ENCODE measurements at places on chromosomes 1 and 21.
A peak's percentile ranks its signal among the peaks of the same experiment; 100 is the strongest.

DNA sequence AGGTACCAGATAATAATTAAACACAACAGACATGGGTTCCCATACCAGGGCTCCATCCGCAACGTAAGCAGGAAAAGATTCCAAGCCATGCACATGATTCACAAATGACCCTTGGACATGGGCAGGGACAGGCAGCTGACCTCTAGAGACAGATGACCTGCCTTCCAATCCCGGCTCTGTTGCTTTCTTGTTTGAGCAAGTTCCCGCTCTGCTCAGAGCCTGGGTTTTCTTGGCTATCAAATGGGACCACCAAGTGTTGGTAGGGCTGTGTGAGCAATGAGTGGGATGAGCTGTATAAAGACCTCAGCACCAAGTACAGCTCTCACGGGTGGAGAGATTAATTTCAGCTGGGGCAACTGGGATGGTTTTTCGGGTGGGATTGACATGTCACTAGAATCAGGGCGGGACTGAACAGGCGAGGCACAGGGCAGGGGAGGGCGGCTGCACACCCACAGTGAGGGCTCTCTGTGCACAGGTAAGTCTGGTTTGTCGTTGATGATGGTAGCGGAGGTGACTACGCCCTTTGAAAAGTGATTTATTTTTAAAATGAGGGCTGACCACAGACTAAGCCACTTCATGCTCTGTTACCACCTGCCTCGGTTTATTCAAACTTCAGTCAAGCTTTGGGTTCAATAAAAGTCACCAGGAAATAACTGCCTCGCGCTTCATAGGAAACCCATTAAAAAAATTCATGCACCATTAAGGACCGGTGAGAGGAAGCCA is 57.5 kb upstream of the IFFO2 start:
- no peak for DNase-seq

DNA sequence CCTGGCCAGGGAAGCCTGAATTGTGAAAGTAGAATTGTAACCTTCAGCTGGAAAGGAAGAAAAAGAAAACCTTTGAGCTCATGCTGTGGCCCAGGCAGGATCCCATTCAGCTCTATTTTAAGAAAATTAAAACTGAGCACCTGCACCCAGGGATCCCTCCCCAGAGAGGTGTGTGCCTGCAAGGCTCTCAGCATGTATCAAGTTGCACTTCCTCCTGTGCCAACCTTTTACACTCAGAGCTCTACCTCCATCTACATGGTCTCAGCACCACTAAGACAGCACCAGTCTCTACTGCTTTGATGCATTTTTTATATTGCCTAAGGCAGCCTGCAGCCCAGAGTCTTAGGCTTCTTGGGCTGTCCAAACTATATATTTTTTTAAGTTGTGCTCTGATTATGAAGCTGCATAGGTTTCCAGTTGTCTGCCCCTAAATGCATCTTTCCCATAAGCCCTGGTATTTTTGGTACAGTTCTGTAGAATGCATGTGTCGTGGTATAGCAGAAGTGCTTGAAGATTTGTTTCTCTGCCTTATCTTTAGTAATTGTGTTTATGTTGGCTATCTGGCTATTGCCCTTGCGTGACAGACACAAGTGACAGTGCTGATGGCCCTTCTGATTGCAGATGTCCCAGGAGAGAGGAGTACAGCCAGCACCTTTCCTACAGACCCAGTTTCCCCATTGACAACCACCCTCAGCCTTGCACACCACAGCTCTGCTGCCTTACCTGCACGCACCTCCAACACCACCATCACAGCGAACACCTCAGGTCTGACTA is 63.1 kb downstream of the PTPRC start:
- no peak for DNase-seq

- no peak for DNase-seq
Measured at GRCh38 chr1:225474439-225474985, 46.7 kb upstream of the LBR start.

GRCh38 chr1:180163041-180163440 is 8.4 kb downstream of the QSOX1 start:
- no peak for DNase-seq

DNA sequence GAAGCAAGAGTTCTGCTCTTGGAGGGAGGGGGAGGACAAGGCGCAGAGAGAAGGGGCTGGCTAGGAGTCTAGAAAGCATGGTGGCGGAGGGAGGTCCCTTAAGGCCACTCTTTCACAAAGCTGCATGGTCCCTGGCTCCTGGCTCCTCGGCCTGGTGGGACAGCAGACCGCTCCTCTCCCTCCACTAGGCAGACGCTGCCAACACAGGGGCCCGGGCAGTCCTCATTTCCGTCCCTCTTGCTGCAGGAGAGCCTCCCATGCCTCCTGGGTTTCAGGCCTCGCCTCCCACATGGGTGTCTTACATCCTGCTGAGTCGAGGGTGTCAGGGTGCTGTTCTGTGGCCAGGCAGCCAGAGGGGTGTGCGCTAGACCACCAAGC is 108.0 kb downstream of the CASZ1 start:
- no peak for DNase-seq

DNA sequence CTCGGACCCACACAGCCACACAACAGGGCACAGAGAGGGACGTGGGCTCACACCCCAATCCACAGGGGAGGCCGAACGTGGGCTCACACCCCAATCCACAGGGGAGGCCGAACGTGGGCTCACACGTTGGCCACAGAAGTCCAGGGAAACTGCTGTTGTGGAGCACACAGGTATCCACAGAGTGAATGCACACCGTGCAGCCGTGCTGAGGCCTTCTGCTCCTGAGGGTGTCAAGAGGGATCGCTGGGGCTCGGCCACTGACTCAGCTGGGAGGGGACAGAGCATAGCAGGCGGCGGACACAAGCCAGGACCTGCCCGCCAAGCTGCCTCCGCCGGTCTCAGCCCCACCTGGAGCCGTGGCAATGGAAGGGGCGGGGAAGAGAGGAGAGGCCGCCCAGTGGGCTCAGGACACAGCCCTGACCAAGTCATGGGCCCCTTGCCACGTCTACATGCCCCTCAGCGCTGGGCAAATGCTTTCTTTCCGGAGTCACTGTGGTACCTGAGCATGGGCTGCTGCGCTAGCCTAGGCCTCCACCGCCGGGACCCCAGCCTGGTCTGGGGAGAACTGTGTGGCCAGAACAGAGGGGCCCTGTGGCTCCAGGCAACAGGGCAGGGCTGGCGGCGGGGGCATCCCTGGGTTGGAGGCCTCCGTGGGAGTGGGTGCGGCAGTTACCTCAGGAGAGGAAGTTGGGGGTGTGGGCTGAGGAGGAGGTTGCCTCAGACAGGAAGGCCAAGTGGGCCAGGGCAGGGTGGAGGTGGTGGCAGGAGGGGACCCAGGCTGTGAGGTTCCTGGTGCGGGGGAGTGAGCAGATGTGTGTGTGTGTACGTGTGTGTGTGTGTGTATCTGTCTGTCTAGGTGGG is 1.2 kb downstream of the SYTL1 start:
- DNase-seq: peak; percentile 63

- no peak for DNase-seq
Measured at GRCh38 chr1:58870298-58870676, 86.4 kb upstream of the JUN start.

DNA sequence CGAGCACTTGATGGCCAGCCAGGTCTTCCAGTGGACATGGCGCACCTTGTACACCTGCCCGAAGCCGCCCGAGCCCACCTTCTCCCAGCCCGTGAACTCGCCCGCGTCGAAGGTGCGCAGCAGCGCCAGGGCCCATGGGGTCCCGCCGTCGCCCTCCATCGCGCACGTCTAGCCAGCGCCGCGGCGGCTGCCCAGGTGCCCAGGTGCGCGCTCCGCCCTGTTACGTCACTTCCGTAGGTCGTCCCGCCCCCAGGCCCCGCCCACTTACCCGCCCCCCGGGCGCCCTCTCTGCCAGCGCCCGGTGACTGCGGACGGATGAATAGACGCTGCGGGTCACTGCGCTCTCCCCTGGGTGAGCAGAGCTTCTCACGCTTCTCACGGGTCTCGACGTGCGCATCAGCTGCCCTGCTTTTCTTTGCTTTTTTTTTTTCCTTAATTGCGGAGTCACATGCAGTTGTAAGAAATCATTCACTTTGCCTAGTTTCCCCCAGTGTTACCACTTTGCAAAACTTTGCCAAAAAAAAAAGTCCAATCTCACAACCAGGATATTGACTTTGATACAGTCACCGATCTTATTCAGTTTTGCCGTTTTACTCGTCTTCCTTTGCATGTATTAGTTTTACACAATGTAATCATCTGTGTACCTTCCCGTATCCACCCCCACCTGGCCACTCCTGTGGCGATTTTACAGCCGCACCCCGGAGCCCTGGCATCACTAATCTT is at the start of gene RIPK4:
RIPK4 (minus strand) TSS at position 170 of the 723 bp plus-strand sequence; CDS start at position 159, 11 bp downstream.
- DNase-seq: peak; percentile 65

GRCh38 chr1:48718705-48719104 is 58.0 kb downstream of the BEND5 start:
- no peak for DNase-seq

DNA sequence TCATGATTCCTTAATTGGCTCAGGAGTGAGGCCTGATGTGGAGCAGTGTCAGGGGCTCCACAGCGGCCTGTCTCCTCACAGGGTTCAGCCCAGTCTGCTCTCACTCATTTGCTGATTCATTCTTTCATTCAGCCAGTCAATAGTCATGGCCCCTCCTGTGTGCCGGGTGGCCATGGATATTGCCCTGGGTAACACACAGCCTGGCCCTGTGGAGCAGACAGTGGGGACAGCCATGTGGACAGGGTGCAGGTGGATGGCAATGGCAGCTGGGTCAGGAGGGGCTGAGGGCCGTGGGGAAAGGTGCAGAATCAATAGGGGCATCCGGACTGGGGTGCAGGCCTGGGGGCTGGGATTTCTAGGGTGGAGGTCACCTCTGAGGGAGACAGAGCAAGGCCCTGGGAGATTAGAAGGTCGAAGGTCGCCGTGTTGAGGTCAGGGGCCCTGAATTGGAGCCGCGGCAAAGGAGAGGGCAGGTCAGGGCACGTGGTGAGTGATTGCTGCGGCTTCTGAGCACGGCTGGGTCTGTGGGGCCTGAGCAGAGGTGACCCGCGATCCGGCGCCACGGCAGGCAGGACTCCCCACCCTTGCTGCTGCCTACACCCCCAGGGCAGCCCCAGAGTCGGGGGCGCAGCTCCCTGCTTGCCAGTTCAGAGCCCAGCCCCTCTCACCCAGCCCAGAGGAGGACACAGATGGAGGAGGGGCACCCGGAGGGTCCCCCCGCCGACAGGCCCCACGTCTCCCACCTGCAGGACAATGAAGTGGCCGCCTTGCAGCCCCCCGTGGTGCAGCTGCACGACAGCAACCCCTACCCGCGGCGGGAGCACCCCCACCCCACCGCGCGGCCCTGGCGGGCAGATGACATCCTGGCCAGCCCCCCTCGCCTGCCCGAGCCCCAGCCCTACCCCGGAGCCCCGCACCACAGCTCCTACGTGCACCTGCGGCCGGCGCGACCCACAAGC is 33.4 kb downstream of the SLC19A1 start:
- DNase-seq: no peak

- no peak for DNase-seq
Measured at GRCh38 chr1:174761901-174762585, 237.7 kb upstream of the CACYBP start.

GRCh38 chr1:172070055-172070454 is 228.8 kb downstream of the DNM3 start:
- DNase-seq: no peak

GRCh38 chr1:226420897-226421296 is 13.0 kb upstream of the PARP1 start:
- no peak for DNase-seq

DNA sequence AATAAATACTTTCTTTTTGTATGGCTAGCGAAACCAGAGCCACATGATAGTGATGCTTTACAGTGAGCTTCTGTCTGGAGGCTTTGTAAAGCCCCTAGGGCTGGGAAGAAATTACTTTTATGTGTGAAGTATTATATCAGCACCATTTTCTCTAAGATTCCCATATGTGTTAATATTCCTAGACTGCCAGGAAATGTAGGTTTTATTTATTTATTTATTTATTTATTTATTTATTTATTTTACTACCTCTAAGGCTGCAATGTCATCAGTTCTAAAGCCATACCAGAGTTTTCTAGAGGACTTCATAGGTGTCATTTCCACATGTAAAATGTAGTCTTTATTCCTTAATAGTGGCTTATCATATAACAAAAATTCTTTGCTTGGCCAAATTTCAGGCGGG is 4.4 kb upstream of the CHI3L1 start:
- DNase-seq: no peak

- peak; percentile 56 for DNase-seq
Measured at GRCh38 chr1:204151552-204152309, at the start of gene ETNK2. Gene ETNK2 (minus strand): TSS chr1:204152044. CDS start chr1:204151852, 192 bp downstream.

GRCh38 chr1:151739590-151740355 is 18.5 kb downstream of the RIIAD1 start:
- DNase-seq: no peak

DNA sequence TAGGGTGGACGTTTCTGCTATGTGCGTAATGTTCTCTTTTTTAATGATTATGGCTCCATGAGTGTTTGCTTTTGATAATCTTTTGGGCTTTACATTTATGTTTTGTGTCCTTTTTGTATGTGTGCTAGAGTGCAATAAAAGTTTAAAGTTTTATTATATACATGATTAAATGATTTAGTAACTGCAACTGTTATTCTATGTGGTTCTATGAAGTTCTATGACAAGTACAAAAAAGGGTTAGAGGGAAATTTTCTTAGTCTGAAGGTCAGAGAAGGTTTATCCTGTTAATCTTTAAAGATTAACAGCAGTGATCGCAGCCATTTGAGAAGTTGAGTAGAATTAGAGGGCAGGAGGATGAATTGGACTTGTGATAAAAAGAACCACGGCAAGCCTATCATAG is 386.4 kb upstream of the CHRM3 start:
- no peak for DNase-seq

DNA sequence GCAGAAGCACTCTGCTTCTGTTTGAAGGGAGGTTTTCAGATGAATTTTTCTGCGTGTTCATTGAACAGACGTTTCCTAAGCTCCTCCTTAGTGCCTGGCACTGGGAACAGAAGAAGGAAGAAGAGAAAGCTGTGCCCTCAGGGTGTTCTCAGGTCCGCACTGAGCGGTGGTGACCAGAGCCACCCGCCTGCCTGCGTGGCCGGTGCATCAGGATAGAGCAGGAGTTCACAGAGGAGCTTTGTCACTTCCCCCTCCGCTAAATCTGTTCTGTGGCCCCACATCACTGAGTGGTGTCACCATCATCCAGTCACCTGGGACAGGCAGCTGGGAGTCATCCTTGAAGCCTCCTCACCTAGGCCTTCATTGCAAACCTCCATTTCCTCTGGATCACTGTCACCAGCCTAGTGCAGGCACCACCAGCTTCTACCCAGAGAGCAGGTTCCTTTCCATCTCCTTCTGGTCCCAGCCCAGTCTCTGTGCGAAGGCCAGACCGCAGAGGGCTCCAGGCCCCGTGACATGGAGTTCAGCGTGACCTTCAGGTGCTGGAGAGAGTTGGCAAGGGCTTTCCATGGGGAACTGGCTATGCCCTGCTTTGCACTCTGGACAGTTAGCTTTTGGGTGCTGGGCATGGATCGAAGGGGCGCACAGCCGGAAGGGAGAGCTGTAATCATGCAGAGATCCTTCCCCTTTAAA is 21.7 kb downstream of the PARK7 start:
- DNase-seq: no peak

GRCh38 chr21:17495680-17496079 is 17.2 kb upstream of the CXADR start:
- DNase-seq: no peak

- no peak for DNase-seq
Measured at GRCh38 chr1:55481634-55482033, 266.5 kb upstream of the USP24 start.

- no peak for DNase-seq
Measured at GRCh38 chr1:89310505-89310904, 37.8 kb upstream of the GBP5 start.

All from activated naive CD4-positive, alpha-beta T cell treated with anti-CD3 and anti-CD28 coated beads, Interleukin-2, amount 50 U/mL, for 16 hours (primary cell).